Activated CD4-positive, CD25-positive, alpha-beta regulatory T cell (primary cell): ENCODE measurements at places on chromosomes 1 and 21.

- no peak for DNase-seq
Observed at GRCh38 chr1:41784531-41785274, 134.0 kb downstream of the HIVEP3 start.

- no peak for DNase-seq
Observed at GRCh38 chr1:152237093-152237492, 13.1 kb upstream of the HRNR start.

DNA sequence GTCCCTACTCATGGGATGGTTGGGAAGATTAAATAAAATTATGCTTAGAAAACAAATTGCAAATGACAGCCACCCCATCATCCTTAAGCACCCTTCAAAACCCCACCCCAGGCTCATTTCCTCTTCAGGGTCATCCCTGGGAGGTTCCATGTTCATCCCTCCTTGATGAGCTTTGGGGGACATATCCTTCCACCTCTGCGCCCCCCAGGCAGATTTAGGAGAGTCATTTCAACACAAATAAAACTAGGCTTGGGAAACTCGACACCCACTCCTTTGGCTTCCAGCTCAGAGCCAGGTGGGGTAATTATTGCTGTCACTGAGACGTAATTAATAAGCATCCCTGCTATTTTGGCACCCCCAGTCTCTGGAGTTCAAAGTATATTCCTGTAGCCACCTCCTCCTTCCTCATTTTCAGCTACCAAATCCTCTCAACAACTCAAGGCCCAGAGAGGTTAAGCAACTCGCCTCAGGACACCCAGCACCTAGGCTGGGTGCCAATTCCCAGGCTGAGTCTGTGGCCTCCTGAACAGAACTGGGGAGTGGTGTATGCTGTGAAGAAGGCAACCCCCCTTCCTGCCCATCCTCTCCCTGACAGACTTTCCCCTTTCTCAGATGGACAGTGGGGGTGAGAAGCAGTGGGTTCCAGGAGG is 595 bp downstream of the CRYBG2 start:
- DNase-seq, result no peak

GRCh38 chr1:173489149-173489600 is 12.0 kb downstream of the PRDX6 start:
- DNase-seq, result no peak

- no peak for DNase-seq
Observed at GRCh38 chr1:205124726-205125125, 2.9 kb upstream of the RBBP5 start.

DNA sequence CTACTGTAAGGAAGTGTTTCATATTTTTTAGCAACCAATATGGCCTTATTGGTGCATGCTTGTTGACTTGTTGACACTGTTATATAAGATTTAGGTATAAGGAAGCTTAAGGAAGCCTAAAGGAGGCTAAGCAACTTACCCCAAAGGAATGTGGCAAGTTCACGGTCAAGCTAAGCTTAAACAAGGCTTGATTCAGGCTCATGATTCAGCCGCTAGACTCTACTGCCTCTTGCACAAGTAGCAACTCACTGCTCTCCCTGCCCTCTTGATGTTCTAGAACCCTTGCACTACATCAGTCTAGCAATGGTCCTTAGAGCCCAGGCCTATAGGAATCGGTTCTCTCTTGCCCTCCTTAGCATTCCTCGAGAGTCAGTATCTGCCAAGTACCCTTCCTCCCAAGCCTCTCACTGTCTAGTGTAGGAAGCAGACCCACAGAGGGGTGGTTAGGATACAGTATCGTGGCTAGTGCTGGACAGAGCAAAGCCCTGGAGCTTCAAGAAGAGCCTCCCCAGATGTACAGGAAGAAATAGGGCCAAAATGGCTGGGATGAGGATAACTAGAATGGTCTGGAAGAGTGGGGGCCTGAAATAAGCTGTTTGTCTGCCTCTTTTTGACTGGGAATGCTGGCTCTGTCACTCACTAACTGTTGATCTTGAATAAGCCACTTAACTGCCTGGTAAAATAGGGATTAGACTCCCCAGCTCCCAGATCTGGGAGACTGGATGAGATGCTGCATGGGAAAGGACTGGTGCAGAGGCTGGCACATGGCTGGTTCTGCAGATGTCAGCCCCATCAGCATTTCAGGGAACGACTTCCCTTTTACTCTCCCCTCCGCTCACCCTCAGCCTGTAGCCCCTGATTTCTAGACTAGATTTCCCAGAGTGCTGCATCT is 122.2 kb downstream of the NAV1 start:
- no peak for DNase-seq

DNA sequence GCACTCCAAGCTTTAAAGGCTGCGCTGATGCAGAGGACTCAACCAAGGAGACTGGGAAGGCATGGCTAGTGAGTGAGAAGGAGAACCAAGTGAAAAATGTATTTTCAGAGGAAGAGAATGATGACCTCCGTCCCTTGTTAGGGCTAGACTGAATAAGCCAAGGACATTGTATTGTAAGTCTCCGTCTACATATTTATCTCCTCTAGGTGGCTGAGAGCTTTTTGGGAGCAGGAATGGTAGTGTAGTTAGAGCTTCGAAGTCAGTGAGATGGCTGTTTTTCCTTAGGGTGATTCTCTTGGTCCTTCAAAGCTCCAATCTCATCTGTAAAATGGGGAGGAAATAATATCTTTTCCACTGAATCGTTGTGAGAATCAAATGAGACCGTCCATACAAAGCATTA is 37.6 kb downstream of the ZBTB40 start:
- no peak for DNase-seq

DNA sequence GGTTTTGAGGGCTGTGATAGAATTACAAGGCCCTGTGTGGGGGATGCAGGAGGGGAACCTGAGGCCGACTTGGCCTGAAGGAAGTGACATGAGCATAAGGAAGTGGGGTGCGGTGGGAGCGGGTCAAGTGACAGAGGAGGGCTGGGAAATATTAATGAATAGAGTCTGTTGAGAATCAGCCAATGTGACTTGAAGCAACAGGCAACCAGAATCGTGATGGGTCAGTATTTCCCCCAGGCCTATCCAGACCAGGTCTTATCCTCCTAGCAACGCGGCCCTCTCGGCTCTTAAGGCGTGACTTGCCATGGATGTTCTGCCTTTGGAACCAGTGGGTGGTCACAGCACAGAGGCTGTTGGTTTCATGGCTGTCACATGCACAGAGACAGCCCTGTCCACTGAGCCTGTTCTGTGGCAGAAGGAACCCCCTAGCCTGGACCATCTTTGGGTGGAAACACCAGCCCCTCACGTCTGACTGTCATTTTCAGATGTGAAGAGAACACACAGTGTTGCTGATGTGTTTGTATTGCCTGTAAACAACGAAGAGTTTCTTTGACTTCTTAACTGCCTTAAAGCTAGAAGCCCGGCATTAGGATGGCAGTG is 468.8 kb downstream of the CAMTA1 start:
- no peak for DNase-seq

GRCh38 chr1:198919667-198920398 is 281.0 kb downstream of the PTPRC start:
- no peak for DNase-seq

GRCh38 chr1:243421784-243422183 is 165.9 kb downstream of the SDCCAG8 start:
- DNase-seq, result no peak

DNA sequence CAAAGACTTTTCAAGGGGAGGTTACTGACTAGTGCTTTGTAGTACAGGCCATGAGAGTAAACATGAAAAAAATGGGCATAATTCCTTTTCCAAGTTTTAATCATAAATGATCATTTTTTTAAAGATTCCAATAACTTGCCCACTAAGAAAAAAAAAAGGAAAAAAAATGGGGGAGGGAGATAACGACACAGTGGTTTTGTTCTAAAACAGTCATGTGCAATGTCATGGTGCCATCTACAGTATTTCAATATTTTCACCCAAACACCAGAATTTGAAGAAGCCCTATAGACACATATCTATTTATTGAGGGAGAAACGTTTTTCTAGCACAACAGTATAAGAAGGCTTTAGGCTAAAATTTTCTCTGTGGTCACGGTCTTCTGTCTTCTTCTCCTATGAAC is 250.2 kb downstream of the LTN1 start:
- no peak for DNase-seq

GRCh38 chr1:15110128-15110866 is 43.2 kb upstream of the TMEM51 start:
- no peak for DNase-seq

GRCh38 chr1:174204697-174205308 is 45.5 kb downstream of the RABGAP1L start:
- no peak for DNase-seq

DNA sequence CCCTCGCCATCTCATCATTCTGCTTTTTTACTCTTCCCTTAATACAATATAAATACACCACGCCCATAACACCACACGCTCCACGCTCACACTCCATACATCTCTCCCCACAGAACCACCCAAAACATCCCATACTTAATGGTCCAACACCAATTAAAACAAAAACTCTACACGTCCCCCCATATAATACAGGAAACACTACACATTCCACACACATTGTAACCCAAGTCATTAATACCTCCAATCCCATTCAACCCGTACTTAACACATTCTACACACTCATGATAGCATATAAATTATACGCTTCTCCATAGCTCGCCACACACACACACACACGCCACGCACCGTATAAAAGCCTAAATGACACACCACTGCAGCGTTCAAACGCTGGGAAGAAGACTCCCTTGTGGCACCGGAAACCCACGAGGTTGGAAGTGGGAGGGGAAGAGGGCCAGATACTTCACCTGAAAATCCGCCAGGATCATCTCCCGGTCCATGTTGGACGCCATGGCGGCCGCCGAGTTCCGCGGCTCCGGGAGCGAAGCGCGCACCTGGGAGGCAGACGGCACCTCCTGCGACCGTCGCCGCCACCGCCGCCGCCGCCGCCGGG is 659 bp downstream of the FAF1 start:
- no peak for DNase-seq

DNA sequence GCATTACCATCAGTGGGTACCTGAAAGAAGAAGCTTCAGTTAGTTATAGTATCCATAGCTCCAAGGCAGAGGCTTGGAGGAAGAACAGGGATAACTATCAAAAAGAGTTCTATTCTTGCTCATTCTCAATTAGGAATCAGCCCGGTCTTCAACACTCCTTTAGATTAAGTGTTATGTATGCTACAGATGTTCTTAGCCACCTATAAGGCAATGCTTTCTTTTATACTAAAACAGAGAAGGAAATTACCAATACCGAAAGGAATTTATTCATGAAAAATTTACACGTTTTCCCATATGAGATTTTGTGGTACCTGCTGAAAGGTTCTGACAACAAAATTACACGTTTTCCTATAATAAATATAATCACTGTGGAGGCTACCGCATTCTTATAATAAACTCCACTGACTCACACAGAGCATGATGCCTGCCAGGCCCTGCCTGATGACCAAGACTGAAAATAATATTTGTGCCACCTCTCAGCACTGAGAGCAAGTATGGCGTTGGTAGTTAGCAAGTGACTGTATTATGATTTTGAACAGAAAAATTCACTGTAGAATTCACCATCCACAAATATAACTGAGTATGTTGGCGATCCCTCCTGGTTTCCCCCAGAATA is 58.3 kb downstream of the APP start:
- no peak for DNase-seq

DNA sequence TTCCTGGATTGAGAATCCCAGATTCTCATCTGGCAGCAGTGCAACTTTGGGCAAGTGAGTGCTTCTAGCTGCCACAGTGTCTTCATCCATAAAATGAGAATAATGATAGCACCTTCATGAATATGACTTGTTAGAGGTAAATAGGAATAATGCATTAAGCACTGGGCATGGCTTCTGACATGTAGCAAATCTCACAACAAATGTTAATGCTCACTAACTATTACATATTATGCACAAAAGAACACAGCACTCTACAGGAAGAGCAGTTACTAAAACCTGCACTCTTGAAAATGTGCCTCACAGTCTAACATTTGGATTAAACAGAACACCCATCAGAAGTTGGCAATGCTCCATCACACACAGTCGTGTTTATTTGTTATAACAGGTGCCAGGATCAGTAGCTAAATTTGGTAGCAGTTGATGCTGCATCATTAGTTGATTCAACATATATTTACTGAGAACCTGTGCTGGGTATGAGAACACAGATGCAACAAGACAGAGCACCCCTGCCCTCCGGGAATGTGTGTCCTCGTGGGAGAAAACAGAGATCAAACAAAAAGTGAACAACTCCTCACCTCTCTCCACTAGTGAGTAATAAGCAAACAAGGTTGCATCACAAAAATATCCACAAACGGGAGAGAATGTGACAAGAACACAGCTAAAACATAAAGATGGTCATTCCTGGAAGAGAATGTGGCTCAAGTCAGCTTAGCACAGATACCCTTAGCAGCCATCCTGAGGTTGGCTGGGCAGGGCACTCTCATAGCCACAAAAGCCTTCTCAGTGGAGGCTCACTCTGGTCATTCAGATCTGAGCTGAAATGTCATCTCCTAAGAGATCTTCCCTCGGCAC is 26.2 kb upstream of the LBR start:
- no peak for DNase-seq

DNA sequence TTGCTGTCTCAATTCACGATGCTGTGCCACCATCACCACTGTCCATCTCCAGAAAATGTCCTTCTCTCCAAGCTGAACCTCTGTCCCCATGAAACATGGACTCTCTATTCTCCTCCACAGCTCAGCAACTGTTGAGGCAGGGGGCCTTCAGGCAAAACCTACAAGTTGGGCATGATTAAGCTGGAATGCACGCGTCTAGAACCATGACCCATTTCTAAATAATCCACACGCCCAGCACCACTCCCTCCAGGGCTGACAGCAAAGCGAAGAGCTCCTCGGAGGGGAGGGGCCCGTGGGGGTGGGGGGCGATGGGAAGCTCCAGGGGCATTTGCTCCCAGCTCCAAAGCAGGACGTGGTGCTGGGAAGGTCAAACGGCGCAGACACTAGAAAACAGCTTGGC is 3.3 kb upstream of the HES5 start:
- no peak for DNase-seq

GRCh38 chr1:169044296-169044695 is 62.2 kb upstream of the ATP1B1 start:
- DNase-seq, result peak; percentile 13

DNA sequence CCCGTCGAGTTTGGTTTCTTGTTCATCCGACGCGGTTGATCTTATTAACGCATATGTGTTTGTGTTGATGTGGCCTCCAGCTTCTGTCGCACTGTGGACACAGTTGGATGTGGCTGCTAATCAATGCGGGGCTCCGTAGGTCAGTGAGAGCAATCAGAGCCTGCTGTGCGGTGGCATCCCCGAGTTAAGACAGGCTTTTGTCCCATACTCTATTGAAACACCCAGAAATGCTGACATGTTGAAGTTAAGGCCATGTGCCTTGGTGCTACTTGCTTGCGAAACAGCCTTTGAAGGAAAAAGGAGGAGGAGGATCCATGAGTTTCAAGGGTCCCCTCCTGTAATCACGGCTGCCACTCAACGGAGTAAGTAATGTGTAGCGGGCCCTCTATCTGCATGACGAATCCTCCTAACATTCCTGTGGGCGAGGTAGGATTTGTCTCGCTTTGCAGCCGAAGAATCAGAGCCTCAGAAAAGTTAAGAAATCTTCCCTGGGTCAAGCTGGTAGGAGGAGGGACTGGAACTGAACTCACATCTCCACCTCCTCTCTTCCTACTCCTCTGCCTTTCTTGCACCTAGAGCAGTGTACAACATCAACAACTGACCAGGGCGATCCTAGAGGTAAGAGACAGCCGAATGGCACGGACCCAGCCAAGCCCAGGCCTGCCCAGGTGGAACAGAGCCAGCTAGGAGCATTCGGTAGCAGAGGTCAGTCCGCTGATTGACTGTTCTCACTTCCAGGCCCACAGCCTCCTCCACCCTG is 19.5 kb downstream of the PDE9A start:
- no peak for DNase-seq
